Occipital lobe (tissue), 3 donors: ENCODE measurements at places on chromosomes 5 and 9.

DNA sequence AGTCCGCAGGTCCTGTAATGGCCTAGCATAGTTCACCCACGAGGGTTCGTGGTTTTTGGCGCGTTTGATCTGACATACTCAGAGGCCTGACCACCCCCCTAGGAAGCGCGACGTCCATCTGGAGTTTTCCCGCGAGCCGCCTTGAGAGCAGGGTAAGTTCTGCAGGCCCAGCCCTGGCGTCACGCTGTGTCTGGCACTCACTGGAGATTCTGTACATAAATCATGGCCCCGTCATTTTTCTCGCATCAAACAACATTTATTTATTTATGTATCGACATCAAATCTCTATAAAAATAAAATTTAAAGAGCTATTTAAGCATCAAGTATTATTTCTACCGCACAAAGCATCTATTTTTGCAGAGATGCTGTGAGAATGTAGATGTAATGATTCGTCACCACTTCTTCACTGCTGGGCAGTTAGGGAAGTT, 437 bp upstream of the TRIM41 start:
- DNase-seq: no peak

GRCh38 chr5:176726746-176727527, 79.7 kb downstream of the TSPAN17 start:
- no peak for DNase-seq

DNA sequence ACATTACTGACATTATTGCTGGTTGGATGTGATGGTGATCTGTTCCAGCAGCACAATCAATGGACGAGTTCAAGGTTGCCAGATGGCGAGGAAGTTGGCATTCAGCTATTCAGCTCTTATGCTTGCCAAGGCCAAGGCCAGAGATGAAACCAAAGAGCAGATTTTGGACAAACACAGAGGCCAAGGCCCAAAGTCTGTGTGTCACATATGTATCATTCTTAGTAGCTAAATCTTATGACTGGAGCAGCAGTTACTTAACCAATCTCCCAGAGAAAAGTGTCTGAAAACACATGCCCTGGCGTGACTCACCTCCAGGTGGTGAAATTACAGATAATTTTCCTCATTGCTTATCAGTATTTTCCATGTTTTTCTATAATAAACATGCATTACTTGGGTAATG, 189.0 kb upstream of the EGFLAM start:
- DNase-seq: no peak

GRCh38 chr9:75109210-75109839, 21.0 kb downstream of the OSTF1 start:
- DNase-seq: no peak

DNA sequence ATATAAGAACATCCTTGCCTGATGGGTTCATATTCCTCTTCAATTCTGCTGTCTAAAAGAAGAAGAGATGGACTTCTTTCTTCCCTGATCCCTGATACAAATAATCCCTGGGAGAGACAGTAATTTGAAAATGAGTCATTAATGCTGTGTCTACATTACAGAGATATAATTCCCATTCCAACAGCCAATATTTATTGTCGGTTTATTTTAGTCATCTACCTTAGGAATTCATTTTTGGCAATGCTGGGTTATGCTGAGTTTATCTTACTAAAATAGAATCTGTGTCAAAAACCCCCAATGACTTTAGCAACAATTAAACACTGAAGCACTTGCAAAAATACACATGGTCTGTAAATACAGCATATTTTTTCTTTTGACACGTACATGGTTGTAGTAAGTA, 23.9 kb downstream of the ZNF474 start:
- DNase-seq: no peak

GRCh38 chr5:141654298-141654697, 3.1 kb upstream of the FCHSD1 start:
- no peak for DNase-seq

DNA sequence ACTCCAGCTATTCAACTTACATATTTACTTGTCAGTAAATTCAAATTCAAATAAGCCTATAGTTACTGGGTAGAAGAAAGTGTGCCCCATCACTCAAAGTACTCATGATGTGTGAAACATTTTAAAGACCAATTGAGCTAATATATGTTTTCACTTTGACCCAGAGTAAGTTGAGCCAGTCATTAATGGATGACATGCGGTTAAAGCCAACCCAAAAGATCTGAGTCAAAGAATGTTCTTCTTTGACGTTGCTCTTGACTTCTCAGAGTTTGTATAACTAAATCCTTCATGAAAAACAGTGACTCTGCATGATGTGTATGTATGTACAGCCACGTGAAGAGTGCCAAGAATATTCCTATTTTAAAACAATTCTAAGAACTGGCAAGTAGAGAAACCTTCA, 237.4 kb downstream of the NR2F1-AS1 start:
- no peak for DNase-seq

GRCh38 chr5:76332102-76332501, 71.0 kb upstream of the IQGAP2 start:
- DNase-seq: no peak

GRCh38 chr5:36948041-36948440, 71.5 kb downstream of the NIPBL start:
- no peak for DNase-seq

DNA sequence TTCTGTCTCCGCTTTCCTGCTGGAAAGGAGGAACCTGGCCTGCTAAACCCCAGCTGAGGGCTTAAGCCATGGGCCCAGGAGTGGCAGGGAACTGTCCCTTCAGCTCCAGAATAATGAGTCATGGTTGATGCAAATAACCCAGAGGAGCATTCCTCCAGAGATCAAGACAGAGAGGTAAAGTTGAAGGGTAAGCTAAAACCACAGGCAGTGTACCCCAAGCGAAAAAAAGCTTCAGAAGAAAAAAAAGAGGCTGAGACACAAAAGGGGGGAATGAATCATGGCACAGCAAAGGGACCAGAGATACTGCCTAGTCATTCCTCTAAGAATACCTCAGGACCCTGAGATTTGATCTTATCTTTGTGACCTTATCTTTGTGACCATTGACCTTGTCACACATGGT, 199.5 kb upstream of the TAS2R1 start:
- no peak for DNase-seq

DNA sequence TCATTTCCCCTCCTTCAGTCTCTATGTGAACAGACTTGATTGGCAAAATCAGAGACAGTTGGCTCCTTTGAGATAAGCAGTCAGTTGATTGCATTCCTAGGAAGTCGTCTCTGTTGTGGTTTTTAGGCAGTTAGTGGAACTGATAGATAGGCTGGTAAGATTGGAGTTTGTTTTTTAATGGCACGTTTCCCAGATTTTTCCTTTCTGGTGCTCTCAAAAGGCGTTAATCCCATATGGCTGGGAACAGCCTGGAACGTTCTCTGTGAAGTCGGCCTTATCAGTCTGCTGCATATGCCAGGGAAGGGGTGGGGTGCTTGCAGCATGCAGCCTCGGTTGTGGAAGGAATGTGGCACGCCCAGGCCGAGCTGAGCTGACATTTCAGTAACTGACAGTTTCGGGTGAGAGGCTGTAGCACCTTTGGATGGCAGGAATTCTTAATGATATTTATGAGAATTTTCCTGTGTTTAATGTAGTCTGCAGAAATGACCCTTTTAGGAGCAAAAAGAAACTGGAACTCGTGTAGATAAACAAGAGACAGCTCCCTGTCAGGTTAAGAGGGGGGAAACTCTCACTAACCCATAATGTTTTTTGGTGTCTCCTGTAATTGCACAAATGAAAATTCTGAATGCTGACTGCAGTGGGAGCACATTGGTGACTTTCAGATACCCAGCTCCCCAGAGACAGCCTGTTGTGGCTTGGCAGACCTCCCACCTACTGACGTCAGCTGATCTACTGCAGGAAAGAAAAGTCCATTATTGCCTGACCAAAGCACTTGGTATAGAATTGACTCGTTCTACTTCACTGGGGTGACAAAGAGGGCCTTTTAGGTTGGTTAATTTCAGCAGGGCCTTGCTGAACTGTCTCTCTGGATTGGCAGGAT, 6.3 kb downstream of the SPTAN1 start:
- peak; percentile 78 for DNase-seq

DNA sequence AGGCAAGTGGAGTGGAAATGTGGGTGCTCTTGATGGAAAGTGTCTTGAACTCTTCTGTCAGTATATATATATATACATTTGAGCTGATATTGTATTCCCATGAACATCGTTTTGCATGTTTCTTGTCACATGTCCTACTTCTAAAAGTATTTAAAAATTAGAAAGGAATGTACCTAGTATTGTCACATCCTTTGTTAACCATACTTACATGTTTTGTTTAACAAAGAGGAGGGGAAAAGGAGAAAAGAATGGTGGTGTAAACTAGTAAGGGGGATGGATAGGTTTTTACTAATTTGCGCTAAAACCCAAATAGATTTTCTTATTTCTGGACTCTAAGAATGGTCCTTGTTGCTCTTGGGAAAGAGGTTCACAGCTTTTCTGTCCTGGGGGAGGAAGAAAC, 181.7 kb downstream of the GOLPH3 start:
- no peak for DNase-seq
